ENCODE measurements at places on chromosomes 7 and 10. TPM values are rescaled to one million over a fixed set of nuclear protein-coding genes. Genes with fewer than 3 reads are reported as not detected.

DNA sequence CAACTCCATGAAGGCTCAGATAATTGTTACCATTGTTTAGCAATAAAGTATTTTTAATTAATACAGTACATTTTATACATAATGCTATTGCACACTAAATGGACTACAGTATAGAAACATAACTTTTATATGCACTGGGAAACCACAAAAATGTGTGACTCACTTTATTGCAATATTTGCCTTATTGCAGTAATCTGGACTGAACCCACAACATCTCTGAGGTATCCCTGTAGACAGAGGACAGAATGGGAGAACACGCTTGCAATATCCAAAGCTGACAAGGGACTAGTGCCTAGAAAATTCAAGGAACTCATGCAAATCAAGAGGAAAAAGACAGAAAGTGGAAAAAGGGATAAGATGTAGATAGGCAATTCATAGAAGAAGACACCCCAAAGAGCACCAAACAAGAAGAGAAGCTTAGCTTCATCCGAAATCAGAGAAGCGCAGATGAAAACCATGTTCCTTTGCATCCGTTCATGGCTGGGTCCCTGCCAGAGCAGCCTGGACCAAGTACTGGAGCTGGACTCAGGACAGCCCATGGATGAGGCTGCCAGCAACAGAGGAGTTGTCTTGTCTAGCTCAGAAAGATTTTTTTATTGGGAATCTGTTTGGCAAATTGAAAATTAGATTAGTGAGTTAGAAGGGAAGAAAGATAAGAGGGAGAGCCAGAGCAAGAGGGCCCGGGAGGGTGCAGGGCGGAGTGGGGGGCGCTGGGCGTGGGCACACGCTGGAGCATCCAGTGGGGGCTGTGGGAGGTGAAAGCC is 16.0 kb upstream of the GALNTL5 start:
- DNase-seq = peak; percentile 47

EPO gene
- not detected for total RNA-seq

DNA sequence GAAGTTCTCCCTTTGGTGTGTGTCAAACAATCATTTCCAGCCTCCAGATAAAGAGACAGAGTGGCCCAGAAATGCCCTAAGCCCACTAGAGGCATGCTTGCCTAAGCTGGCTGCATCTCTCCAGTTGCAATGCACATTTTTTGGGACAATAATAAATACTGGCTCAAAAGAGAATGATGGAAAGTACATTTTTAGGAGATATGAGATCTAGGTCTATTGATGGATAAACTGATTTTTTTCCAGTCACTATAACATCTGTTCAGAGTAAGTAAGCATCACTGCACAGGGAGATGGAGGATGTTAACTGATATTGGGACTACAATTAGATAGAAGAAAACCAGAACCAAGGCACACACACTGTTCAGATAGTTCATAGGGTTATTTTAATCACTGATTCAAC is 553.0 kb downstream of the GRM8 start:
- DNase-seq = no peak

FAM20C gene
- total RNA-seq = 16.4 TPM

KCNMA1 gene
- 236 TPM for total RNA-seq

C7orf57 gene
- total RNA-seq = 0.76 TPM

- peak; percentile 18 for DNase-seq
Measured at GRCh38 chr7:124033095-124033806, 384 bp upstream of the TMEM229A start.

Data from uterus (tissue), 4 donors.